WERI-Rb-1 (cell line): ENCODE measurements at places on chromosomes 6 and 20.
A peak's percentile ranks its signal among the peaks of the same experiment; 100 is the strongest.

DNA sequence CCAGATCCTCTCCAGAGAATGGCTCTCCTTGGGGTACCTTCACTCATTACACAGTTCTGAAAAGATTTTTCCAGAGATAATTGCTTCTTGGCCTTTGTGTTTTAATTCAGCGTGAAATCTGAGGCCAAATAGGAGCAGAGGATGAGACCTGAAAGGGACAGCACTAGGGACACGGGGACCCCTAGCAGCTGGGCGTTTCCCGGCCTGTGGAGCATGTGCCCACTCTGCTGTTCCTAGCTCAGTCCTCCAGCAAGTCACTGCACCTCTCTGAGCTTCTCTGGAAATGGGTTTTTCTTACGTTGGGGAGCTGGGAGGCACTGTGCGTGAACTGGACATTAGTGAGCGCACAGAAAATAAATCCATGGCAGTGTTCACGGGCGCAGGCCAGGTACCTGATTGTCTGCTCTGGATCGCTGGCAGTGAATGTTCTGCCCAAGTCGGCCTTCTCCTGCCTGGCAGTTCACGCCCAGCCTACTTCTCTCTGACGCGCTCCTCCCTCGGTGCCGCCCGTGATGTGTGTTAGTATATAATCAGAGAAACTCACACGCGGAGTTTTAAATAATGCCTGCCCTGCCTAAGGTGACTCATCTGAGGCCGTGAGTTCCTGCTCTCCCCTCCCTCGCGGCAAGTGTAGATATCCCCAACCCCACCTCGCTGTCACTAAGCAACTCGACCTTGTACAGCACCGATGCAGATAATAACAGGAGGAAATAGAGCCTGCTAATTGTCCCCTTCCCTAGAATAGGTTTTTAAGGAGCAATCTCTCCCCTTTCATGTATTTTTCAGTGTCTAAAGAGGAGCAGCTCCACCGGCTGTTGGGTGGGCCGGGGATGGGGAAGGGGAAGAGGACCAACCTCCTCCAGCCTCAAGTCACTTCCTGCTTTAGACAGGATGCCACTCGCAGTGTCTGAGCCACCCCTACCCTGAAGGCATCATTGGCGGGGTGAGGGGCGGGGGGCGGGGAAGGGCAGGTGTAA lies 2.7 kb upstream of the TUBB2A start:
- no peak for DNase-seq

DNA sequence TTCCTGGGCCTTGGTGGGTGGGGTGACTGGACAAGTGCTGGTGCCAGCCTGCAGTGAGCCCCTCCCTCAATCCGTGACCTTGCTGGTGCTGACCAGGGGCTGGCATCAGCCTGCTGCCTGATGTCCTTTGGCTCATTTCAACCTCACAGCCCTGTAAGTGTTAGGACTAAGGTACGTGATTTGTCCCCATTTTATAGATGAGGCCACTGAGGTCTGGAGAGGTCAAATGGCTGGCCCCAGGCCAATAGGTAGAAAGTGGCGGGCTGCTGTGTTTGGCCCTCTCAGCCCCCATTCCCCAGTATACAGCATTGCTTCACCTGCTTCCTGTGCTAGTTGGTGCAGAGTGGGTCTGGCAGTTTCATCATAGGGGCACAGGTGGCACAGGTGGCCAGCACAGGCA lies 20.1 kb downstream of the EFCAB8 start:
- DNase-seq: no peak

- DNase-seq: no peak
Measured at GRCh38 chr20:25078662-25079061, 3.3 kb downstream of the VSX1 start.

DNA sequence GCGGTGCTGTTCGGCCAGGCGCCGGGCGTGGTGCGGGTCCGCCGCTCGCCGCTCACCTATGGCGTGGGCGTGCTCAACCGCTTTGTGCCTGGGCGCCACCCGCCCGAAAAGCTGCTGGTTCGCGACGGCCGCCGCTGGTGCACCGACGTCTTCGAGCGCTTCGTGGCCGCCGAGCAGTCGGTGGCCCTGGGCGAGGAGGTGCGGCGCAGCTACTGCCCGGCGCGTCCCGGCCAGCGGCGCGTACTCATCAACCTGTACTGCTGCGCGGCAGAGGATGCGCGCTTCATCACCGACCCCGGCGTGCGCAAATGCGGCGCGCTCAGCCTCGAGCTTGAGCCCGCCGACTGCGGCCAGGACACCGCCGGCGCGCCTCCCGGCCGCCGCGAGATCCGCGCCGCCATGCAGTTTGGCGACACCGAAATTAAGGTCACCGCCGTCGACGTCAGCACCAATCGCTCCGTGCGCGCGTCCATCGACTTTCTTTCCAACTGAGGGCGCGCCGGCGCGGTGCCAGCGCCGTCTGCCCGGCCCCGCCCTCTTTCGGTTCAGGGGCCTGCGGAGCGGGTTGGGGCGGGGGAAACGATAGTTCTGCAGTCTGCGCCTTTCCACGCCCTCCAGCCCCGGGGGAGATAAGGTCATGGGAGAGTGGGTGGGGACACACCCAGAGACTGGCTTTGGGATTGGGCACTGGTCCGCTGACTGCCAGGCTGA lies 15.7 kb downstream of the ADISSP start:
- DNase-seq: no peak

DNA sequence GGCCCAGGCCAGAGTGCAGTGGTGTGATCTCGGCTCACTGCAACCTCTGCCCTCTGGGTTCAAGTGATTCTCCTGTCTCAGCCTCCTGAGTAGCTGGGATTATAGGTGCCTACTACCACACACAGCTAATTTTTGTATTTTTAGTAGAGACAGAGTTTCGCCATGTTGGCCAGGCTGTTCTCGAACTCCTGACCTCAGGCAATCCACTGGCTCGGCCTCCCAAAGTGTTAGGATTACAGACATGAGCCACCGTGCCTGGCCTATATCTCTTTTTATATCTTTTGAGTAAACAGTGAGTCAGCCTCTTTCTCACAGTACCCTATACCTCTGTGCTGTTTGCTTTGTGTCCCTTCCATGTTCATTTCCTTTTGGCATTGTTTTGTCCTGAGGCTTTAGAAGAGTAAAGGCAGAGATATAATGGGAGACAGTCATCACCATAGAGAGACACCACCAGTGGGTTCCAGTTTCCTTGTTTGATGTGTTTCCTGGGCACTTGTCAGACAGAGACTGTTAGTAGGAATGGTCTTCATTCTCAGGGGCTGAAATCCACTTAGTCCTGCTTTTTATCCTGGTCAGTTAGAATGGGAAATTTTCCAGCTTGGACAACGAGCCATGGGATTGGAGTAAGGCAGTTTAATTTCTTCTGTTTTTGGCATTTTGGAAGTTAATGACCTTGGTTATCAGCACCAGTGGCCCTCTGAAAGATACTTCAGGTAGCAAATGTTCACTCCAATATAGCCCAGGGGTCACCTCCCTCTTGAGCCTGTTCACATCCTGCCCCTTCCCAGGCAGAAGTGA lies 32.2 kb upstream of the ASXL1 start:
- DNase-seq: no peak

GRCh38 chr20:33262658-33263065 lies 20.4 kb upstream of the BPIFB1 start:
- DNase-seq: peak; percentile 80

DNA sequence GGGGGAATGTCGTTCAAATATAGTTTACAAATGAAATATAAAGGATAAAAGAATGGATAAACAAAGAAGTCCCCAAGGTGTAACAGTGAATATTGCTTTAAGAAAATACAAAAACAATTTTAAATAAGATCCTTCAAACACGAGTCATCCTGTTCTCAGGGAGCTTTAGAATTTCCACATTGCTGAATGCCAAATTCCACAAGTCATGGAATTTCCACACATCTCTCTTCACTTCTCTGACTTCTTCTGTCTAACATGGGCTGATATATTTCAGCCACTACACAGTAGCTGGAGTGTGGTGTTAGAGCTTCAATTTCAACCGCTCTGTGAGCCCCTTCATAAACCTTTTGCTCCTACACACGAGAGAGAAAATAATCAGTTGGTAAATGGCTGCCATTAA lies 28.0 kb downstream of the IL22RA2 start:
- DNase-seq: no peak

- DNase-seq: no peak
Measured at GRCh38 chr20:2691127-2691526, 1.5 kb upstream of the EBF4 start.

DNA sequence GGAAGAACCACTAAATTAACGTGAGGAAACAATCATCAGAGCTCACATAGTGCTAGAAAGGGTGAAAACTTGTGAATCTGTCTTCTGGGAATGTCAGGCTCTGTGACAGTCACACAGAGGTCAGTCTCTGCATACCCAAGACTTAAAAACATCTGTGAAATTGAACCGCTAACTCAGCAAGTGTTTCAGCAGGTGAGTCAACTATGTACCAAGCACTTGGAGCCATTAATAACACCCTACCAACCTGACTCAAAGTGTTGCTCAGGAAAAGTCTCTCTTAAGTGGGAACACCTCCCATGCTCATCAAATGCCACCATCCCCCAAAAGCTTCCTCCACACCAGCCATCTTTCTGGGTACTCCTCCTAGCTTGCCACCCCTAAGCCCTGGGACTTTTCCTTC lies 92.3 kb upstream of the CARMIL1 start:
- DNase-seq: no peak

GRCh38 chr20:4508773-4509172 lies 212.9 kb upstream of the PRND start:
- DNase-seq: no peak

GRCh38 chr6:71582820-71583219 lies 294.2 kb downstream of the OGFRL1 start:
- no peak for DNase-seq

GRCh38 chr20:45470937-45471336 lies 1.4 kb downstream of the WFDC2 start:
- no peak for DNase-seq

DNA sequence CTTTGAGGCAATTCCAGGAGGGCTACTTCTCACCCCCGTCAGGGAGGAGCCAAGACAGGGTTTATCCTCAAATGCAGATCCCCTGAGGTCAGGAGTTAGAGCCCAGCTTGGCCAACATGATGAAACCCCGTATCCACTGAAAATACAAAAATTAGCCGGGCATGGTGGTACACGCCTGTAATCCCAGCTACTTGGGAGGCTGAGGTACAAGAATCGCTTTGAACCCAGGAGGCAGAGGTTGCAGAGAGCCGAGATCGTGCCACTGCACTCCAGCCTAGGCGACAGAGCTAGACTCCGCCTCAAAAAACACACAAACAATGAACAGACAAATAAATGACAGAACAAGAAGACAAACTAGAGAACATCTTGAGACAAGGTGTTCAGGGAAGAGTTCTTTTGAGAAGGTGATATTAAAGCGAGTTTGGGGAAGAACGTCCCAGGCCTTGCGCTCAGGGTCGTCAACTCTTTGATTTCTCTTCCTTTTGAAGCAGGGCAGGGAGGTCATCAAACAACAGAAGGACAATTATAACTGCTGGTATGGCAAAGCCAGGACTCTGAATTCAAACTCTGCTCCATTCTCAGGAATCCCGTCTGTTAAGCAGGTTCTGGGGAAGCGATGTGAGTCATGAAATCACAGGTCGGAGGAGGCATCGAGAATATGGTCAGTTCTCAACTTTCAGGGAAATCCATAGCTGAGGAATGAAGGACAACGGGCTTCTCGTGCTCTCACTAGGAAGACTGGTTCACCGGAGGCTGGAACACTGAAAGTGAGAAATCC lies 1.4 kb upstream of the RALY start:
- no peak for DNase-seq

GRCh38 chr6:113597231-113597583 lies 259.9 kb upstream of the MARCKS start:
- no peak for DNase-seq

GRCh38 chr6:158026054-158026900 lies 44.6 kb downstream of the SYNJ2 start:
- no peak for DNase-seq

GRCh38 chr6:166203003-166203640 lies 35.5 kb upstream of the TBXT start:
- DNase-seq: no peak

DNA sequence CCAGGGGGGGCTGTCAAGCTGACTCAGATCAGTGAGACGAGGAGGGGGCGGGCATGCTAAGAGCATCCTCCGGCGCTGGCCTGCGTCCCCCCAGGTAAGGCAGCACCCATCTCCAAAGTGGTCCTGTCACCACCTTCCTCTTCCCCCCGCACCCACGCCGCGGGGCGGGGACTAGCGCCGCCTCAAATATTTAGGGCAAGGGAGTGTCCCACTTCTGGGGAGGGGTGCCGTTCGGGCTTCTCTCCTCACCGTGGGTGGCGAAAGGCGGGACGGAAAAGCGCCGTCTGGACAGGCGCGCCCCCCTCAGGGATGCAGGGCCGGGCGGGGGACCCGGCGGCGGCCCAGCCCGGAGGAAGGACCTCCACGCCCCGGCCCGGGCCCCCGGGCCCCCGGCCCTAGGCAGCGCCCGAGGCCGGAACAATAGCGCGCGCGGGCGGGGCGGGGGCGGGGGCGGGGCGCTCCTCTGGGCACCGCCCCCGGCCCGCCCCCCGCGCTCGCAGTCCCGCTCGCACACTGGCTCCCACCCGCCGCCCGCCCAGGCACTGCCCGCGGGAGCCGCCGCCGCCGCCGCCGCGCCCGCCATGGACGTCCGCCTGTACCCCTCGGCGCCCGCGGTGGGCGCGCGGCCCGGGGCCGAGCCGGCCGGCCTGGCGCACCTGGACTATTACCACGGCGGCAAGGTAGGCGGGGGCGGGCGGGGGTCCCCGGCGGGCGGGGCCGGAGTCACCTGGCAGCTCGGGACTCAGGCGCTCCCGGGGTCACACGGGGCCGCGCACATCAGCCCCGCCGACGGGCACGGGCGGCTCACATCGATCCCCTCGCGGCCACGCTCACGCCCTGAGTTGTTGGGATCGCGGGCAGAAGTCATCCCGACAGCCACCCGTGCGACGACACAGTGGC lies at the start of gene TOX2:
Gene TOX2 (plus strand): TSS at position 542 of the 900 bp plus-strand sequence. CDS start 40 bp downstream, at position 582.
- no peak for DNase-seq

DNA sequence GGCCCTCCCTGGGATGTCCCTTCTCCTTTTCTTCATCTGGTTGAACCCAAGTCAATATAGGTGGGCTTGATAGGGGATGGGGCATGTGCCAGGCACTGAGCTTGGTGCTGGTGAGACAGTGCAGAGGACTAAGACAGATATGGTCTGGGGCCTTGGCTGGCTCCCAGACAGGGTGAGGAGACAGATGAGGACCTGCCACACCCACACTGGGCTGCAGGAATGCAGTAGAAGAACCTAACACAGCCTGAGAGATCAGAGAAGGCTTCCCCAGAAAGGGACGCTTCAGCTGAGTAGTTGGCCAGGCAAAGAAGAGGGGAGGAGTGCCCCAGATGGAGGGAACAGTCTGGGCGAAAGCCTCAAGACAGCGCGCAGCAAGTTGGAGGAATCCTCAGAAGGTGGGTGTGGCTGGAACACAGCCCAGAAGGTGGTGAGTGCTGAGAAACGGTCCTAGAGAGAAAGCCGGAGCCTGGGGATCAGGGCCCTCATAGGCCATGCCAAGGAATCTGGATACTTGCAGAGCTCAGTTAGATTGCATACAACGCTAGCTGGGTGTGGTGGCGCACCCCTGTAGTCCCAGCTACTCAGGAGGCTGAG lies 26.4 kb downstream of the CD40 start:
- no peak for DNase-seq
